ENCODE measurements at places on chromosomes 3 and 15.

GRCh38 chr3:42188376-42188775 lies 77.6 kb downstream of the CCK start:
- no peak for DNase-seq

GRCh38 chr3:52238761-52239701 lies at the start of gene TWF2:
Gene TWF2 (minus strand): TSS chr3:52239158. CDS start chr3:52239016, 142 bp downstream.
- peak; percentile 91 for DNase-seq

GRCh38 chr15:55681631-55682030 lies 61.3 kb downstream of the PRTG start:
- DNase-seq: no peak

- DNase-seq: no peak
These were observed 195.1 kb upstream of the NR2F2 start for GRCh38 chr15:96135166-96136093.

GRCh38 chr3:62659660-62660059 lies 215.6 kb downstream of the CADPS start:
- DNase-seq: no peak

GRCh38 chr15:55248895-55249294 lies 40.7 kb downstream of the RAB27A start:
- no peak for DNase-seq

DNA sequence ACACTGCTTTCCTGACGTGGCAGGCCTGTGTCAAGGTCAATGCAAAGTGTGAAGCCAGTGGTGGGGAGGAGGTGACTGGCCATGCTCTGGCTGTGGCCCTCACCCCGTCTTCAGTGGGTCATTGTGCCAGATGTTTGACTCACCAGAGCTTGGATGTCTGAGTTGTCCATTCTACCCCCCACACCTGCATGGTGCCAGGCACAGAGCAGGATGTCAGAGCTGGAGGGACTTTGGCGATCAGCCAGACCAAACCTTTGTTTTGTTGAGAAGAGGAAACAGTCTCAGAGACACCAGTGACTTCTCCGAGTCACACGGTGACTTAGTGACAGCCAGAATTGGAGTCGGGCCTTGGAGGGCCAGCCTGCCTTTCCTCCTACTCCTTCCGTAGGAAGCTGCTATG lies 49.5 kb downstream of the SMAD6 start:
- DNase-seq: no peak

DNA sequence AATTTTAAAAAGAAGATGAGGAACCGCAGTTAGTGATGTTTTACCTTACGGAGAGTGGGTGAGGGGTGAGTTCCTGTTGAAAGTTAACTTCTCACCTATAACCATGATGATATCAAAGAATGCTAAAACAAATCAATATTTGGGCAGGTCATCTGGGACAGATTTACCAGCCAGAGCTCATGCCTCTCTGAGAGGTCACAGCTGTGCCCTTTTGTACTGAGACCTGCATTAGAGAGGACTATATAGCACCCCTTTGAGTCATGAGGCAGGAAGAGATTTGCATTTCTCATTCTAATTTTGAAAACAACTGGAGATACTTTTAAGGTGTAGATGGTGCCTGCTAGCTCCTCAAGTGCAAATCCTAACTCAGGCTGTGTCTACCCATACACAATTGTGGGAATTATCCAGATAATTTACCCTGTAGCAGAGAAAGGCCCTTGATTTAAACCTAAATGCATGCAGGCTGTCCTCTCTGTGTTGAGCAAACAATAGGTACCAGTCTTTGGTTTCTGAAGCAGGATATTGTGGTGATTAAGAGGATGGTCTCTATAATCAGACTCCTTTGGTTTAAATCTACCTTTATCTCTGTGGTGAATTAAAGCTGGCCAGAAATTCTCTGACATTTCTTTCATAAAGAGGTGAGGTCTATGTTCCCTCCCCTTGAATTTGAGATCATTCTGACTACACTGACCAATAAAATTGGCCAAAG lies 5.8 kb upstream of the TM4SF4 start:
- DNase-seq: no peak

- DNase-seq: no peak
These were observed 6.2 kb downstream of the PLA2G4D start for GRCh38 chr15:42087926-42088800.

- no peak for DNase-seq
These were observed 30.0 kb upstream of the CACNA1D start for GRCh38 chr3:53464424-53464823.

Measured in right hindlimb (tissue), 1 donor.